ENCODE measurements at places on chromosomes 12 and 14.

DNA sequence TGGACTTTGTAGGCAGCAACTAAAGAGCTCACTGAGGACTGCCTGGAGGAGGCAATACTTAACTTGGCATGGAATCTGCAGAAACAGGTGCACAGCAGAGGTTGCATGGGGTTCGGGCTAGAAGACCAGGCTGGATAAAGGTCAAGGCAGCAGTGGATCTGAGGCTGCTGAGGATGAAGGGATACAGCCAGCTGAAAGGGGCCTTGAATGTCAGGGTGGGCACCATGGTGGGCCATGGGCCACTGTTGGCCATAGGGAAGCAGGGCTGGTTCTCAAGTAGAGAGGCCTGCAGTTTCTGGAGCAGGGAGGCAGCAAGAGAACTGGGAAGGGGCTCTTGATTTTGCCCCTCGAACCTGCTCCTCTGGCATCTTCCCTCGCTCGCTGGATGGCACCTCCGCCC is 55.5 kb downstream of the C14orf132 start:
- DNase-seq = no peak

DNA sequence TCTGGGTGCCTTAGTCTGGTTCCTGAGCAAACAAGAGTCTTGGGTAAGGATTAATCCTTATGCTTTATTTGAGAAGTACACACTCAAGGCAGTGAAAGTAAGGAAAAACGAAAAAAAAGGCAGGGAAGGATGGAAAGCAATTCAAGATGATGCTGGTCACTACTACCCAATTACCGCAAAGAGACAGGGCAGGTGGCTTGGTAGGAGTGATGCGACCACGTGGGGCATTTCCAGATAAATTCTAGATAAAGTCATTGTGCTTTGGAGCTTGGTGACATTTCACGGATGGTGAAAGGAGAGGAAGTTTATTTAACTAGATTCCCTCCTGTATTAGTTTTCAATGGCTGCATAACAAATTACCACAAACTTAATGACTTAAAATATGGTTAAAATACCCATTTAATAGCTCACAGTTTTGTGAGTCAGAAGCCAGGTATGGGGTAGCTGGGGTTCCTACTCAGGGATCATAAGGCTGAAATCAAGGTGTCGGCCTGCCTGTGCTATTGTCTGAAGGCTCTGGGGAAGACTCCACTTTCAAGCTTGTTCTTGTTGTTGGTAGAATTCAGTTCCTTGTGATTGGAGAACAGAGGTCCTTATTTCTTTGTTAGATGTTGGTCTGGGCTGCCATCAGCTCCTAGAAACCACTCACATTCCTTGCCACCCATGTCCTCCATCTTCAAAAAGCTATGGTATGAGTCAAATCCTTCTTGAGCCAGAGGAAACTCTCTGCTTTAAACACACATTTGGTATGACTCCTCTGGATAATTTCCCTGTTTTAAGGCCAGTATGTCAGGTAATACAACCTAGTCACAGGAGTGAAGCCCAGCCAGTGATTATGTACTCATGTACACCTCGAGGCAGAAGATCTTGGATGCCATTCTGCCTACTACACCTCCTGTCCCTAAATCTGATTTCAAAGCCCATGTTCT is 5.6 kb upstream of the HMGA2 start:
- no peak for DNase-seq

GRCh38 chr12:96266238-96266637 is 72.1 kb downstream of the ELK3 start:
- no peak for DNase-seq

DNA sequence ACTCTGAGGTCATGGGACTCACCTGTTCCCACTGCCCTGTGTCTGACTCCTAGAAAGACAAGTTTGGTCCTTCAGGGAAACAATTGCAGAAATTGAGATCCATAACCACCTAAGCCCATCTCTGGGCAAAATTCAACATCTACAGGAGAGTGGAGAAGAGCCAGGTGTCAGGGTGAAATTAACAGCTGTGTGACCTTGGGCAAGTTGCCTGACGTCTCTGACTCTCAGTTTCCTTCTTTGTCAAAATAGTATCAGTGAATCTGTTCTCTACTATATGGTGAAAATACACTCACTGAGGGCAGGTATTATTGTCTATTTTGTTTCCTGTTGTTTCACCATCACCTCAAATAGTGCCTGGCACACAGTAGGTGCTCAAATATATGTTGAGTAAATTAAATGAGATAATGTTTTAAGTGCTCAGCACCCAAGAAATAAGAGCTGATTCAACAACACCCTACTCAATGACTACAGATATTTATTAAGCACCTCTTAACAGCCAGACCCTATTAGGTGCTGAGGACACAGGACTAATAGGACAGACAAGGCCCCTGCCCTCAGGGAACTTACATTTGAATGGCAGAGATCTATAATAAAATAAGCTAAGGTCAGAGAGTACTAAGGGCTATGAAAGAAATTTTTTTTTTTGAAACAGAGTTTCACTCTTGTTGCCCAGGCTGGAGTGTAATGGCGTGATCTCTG is 14.2 kb upstream of the IFT81 start:
- no peak for DNase-seq

DNA sequence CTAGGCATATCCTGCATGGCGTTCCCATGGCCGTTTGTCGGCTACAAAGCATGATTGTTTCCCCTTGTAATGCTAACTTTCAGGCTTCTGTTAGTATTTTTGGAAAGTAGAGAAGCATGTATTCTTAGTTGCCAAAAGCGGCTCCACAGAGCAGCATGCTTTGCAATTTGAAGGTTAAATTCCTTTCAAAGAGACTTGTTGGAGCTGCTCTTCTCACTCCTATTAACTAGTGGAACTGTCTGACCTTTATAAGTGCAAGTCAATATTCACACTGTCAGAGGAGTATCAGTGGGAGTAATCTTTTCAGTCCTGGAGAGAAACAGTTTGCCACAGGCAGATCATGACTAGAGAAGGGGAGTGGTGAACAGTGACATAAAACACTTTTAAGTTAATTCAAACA is 656.1 kb upstream of the NOVA1 start:
- DNase-seq = no peak

- DNase-seq = peak; percentile 7
Observed at GRCh38 chr12:26317942-26318575, 122.7 kb downstream of the SSPN start.

DNA sequence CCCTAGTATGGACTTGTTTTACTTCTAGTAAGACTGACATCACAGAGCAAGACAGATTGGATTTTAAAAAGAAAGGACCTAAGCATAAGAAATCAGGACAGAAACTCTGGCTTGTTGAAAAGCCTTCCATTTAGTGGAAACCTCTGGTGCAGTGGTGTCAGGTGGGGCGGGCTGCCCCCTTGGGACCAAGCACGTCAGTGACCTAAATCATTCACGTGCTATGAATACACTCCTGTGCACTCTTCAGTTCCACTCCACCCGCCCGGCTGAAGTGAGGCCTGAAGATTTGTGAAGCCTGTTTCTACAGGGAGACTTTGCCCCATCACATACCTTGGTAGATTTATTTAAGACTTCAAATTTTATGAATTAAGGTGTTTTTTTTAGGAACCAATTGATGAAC is 58.2 kb upstream of the STRN3 start:
- no peak for DNase-seq

DNA sequence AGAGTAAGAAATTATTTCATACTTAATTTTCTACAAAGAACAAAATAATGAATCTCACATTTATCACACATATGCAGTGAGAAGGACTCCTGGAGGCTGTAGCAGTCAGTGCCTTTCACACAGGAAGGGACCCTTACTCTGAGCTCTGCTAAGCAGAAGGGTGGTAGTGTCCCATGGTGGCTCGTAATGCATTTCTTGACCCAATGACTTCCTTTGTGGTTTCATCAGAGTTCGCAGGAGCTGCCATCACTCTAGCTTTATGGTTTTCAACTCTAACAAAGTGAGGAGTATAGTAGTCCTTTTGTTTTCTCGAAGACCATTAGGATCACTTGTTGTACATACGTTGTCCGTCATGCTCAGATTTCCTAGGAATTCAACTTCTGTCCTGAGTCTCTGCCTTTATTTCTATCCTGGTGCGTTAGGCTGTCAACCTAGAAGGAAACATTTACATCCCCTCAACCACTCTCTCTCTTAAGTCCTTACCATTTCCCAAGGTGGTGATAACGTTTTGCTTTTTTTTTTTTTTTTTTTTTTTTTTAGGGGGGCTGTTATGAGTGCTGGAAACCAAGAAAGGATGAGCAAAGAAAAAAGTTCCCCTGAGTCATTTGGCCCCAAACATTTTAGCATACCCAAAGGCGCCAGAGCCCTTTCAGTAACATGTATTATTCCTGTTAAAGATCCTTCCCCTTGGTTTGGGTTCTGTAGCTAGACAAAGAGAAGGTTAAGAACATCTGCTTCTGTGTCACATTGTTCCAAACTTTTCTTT is 37.2 kb downstream of the GABARAPL1 start:
- no peak for DNase-seq

- no peak for DNase-seq
Observed at GRCh38 chr14:104156142-104156541, 17.8 kb downstream of the KIF26A start.

GRCh38 chr14:76909266-76909665 is 83.1 kb downstream of the LRRC74A start:
- DNase-seq = no peak

- DNase-seq = no peak
Observed at GRCh38 chr14:22588526-22589095, 413 bp downstream of the DAD1 start.

DNA sequence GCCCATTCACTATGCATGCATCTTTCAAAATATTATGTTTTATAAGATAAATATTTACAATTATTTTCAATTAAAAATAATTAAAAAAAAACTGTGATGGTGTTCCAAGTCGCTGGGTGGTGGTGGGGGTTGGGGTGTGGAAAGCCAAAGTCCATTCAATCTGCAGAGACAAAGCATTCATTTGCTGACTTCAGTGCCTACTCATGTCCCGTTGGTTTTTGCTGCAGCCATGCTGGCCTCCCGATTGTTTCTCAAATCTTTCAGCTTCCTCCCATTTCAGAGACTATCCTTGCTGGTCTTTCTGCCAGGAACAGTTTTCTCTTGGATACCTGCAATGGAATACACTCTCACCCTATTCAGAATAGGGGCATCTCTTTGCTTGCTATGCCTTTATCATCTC is 331.5 kb upstream of the NOVA1 start:
- DNase-seq = no peak

GRCh38 chr12:3308063-3308462 is 182.9 kb upstream of the PRMT8 start:
- DNase-seq = no peak

GRCh38 chr12:68097386-68097785 is 62.2 kb downstream of the IFNG start:
- no peak for DNase-seq

DNA sequence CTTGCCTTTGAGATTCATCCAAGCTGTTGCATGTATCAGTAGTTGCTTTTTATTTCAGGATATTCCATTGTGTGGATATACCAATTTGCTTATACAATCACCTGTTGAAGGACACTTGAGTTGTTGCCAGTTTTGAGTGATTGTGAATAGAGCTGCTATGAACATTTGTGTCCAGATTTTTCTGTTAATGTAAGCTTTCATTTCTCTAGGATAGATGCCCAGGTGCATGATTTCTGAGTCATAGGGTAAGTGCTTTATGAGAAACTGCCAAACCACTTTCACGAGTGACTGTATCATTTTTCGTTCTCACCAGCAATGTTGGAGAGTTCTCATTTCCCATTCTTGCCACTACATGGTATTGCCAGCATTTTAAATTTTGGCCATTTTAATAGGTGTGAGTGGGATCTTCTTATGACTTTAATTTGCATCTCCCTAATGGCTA is 434.6 kb upstream of the RGS6 start:
- no peak for DNase-seq

DNA sequence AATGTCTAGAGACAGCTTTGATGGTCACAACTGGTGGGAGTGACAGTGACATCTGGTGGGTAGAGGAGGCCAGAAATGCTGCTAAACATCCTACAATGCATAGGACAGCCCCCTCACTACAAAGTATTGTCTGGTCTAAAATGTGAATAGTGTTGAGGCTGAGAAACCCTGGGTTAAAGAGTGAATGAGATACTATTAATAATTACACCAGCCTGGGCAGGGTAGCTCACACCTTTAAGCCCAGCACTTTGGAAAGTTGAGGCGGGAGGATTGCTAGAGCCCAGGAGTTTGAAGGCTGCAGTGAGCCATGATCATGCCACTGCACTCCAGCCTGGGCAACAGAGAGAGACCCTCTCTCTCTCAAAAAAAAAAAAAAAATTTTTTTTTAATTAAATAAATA is 11.1 kb downstream of the SVOP start:
- no peak for DNase-seq

- no peak for DNase-seq
Observed at GRCh38 chr14:55851961-55852360, 266.2 kb upstream of the PELI2 start.

- no peak for DNase-seq
Observed at GRCh38 chr12:67759829-67760228, 111.3 kb downstream of the DYRK2 start.

DNA sequence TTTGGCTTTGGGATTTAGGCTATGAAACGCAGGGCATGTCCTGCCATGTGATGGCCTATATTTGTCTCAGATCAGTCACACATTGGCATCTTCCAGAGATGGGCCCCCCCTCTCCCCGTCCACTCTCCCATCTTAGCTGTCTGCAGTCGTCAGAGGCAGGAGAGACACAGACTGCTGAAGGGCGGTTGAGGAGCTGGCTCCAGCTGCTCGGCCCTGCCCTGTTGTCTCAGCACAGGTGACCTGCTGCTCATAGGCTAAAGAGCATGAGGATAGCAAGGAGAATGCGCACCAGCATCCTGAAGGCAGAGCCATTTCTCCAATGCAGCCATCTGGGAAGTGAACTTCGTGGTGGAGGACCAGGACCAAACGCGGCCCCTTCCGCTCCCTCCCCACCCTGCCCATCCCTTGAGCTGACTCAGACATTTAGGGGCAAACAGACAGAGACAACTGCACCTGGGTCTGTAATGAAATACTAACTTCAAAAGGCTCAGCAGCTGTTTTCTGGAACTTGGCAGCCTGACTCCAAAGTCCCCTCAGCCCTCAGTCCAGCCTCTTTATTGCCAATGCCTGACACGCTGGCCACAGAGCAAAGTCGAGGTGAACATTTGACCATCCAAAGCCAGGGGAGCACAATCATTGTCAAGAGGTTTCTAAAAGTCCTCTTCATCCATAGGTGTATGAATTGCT is 22.3 kb downstream of the FZD10 start:
- no peak for DNase-seq

GRCh38 chr12:59005193-59005955 is 85.1 kb upstream of the LRIG3 start:
- no peak for DNase-seq

GRCh38 chr14:21092273-21093011 is 6.0 kb downstream of the ZNF219 start:
- no peak for DNase-seq

DNA sequence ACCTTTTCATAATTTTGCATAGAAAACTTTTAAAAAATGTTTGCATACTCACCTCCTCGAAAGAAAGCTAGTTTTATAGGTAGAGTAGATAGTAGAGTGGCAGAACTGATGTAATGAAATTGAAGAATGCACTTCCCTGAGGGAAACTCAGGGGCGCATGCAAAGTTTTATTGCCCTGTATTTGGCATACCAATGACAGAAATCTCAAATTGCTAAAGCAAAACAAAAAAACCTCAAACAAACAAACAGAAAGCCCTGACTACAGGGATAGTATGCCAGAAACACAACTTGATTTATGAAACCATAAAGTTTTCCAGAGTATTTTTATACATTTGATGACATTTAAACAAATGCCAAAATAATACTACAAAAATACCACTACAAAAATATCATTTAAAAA is 1.8 kb downstream of the RASSF9 start:
- DNase-seq = no peak

Data from amniotic stem cell (primary cell).